Glutamatergic neuron (in vitro differentiated cells): ENCODE measurements at places on chromosomes 4 and X.
A peak's percentile ranks its signal among the peaks of the same experiment; 100 is the strongest.

DNA sequence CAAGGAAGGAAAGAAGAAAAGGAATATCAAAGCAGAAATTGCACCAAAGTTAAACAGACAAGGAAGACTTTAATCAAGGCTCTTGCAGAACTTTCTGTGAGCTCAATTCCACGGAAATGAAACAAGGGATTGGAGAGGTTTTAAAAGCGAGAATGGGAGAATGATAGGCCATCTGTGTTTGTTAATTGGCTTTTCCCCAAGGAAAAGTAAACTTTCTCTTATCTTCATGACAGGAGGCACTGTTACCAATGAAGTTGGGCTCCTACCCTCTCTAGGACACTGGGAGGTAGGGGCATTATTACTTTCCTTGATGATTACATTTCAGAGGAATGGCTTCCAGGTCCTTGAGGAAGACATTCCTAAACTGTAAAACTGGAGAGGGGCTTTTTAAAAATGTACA is 328.8 kb upstream of the NWD2 start:
- DNase-seq, result no peak

- peak; percentile 55 for DNase-seq
These were observed 43.7 kb downstream of the OTOP1 start for GRCh38 chr4:4182835-4183568.

DNA sequence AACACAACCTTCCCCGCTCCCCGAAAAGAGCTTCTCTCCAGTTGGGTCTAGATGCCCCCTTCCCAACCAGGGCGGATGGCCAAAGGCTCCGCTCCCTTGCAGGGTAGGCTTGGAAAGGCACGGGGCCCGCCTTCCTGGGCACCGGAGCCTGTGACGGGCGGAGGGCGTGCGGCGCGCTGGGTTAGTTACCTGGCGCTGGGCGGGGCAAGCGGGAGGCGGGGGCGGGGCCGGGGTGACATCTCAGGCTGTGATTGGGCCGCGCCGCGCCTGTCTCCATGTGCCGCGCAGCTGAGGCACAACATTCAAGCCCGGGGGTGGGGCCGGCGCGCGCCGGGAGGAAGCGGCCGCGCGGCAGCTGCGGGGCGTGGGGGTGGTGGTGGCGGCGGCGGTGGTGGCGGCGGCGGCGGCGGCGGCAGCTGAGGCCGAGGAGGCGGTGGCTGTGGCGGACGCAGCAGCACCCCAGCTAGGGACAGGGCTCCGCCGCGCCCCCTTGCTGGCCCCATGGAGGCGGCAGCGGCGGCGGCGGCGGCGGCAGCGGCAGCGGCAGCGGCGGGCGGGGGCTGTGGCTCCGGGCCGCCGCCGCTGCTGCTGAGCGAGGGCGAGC is at the start of gene REPS2:
TSS of gene REPS2 (plus strand) at position 298 of the 604 bp plus-strand sequence. CDS start at position 502, 204 bp downstream.
- peak; percentile 79 for DNase-seq

GRCh38 chr4:82984459-82984858 is 26.2 kb downstream of the LIN54 start:
- no peak for DNase-seq

GRCh38 chrX:11190745-11191510 is 79.8 kb downstream of the HCCS start:
- DNase-seq, result no peak

DNA sequence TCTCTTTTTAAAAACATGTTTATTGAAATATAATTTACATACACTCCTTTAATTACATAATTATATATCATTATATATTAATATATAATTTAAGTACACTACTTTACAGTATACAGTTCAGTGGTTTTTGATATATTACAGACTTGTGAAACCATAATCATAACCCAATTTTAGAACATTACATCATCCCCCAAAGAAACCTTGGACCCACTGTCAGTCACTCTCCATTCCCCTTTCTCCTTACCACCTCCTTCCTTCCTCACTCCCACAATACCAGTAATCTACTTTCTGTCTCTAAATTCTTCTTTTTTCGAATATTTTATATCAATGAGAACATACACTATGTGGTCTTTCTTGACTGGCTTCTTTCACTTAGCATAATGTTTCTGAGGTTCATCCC is 17.9 kb upstream of the EXOSC9 start:
- DNase-seq, result no peak

- peak; percentile 40 for DNase-seq
These were observed 906 bp downstream of the DKK2 start for GRCh38 chr4:107034996-107035818.

DNA sequence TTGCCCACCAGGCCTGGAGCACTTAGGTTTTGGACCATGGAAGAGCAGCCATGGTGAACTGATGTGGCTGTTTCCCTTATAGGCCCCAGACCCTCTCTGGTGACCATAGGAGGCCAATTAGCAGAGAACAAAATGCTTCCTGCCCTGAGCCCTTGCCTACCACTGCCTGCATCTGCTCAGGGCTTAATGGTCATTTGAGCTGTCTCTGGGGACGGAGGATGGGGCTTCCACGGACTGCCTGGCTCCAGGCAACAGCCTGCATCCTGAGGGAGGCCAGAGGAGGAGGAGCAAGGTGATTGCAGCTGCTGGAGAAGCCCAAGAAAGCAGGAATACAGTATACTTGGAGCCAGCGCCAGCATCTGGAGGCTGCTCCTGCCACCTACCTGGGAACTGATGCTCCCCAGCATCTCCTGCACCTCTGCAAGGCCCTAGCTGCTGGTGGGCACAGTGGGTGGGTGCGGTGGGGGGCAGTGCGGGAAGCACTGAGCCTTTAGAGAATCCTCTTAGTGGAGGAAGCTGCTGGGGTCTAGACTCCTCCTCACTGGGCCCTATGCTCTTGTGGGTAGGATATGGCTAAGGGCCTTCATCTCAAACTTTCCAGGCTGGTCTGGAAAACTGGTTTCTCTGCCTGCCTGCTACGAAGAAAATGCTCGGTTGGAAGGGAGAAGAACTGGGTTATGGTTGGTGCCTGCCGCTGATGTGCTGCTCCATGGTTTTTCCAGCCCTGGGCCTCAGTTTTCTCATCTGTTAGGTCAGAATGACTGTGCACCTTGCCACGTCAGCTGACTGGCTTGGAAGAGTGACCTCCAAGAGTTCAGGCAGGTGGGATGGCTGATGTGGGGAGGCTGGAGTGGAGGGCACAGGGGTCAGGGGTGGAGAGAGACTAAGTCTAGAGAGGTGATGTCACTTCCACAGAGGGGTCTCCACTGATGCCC is 158.8 kb upstream of the PJA1 start:
- peak; percentile 74 for DNase-seq

- DNase-seq, result no peak
These were observed 522.9 kb upstream of the SLIT2 start for GRCh38 chr4:19728773-19729172.

DNA sequence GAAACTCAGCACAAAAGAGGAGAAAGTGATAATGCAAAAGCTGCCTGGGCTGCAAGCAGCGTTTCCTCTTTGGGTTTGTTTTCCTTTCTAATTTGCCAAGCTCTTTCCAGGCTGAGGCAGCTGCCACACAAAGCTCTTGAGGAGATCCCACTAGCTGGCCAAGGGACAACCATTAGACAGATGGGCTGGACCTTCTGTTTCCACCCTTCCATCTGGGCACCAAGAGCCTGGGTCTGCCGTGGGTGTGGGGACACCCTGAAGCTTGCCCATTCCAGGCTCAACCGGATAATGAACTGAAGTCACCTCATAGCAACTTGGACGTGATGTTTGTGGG is 194.6 kb upstream of the C1QTNF7 start:
- no peak for DNase-seq

DNA sequence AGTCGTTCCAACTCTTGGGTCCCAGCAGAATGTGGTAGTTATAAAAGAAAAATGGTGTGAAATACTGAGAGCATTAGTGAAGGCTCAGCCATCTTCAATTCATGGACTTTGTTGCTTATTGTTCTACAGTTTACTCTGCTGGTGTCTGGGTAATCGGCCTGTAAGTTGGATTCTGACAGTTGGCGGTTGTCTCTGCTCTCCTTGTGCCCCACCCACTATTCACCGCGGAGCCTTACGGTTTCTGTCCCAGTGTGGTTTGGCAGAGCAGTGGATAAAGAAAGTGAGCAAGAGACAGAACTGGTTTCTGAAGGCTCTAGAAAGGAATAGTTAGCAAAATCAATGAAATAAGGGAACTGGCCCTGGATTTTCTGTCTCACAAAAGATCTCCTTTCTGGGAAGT is 9.1 kb downstream of the LONRF3 start:
- DNase-seq, result no peak

- no peak for DNase-seq
These were observed 30.5 kb upstream of the TTC29 start for GRCh38 chr4:146976145-146976544.

- DNase-seq, result no peak
These were observed 42.4 kb upstream of the PGAM4 start for GRCh38 chrX:78011846-78012245.

- DNase-seq, result no peak
These were observed 58.1 kb downstream of the LINC00632 start for GRCh38 chrX:140767646-140768045.

DNA sequence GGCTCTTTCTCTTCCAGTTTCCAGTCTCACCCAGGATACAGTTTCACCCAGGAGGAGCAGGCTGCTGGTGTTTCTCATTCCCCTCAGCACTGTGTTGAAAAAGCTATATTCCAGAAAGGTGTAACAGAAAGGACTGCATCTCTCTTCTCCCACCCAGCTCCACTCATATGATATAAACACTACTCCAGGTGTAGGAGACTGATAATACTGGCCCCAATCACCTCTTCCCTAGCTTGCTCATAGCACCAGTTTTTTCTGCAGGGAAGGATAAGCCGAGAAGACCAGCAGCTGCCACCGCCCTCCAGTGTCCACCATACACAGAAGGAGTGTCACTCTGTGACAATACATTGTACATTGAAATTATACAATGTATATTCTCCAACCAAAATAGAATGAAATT is 105.5 kb upstream of the STK26 start:
- no peak for DNase-seq

DNA sequence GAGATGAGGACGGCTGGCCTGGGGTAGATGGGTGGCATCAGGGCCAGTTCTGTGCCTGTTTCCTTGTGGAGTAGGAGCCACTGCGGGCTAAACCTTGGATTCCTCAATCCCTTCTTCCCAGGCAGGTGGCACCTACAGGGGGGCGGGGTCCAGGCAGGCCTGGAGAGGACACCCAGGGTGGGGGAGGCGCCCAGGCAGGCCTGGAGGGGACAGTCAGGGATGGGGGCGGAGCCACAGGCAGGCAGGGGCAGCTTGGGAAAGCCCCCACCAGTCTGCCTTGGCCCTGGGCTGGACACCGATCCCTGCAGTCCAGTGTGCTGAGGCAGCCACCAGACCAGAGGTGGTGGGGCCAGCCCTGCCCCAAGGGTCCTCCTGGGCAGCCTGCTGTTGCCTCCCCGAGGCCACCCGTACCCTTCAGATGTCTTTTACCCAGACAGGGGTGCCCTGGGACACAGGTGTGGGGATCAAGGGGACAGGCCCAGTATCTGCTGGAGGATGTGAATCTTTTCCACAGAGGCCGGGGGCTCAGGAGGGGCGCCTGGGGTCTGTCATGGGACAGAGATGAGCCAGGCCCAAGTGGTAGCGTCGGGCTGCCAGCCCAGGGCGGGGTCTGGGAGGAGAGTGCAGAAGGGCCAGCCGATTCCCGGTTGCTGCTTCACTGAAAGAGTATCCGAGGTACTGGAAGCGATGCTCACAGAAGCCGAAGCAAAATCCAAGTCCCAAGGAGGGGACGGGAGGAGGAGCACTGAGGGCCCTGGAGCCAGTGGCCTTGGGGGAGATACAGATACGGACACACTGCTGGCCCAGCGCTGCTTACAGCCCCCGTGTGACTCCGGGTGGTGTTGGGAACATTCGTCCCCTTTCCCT is 34.5 kb downstream of the LRPAP1 start:
- no peak for DNase-seq

DNA sequence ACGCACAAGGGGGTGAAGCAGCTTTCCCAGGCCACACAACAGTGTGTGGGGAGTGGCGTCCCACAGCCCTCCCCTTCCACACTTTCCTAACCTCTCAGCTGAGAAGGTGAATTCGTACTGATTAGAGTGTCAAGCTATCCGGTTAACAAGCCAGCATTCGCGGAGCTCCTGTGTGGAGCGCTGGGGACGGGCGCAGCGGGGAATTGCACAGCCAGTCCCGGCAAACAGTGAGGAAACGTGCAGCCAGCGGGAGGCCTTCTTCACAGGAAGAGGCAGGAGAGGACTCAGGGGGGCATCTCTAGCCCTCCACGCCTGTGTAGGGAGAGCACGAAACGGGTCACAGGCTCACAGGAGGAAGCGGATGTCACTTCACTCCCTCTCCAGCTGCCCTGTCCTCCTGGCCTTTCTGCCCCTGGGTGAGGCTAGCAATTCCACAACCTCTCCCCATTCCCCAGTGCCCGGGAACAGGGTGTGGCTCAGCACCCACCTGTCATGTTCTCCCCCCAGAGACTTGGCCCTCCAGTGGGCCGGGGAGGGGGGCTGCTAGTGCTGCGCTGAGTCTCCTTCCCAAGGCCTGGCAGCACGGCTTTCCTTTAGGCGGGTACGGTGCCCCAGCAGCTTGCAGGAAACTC is 117.3 kb downstream of the CPZ start:
- DNase-seq, result peak; percentile 14

- DNase-seq, result no peak
These were observed 166.1 kb upstream of the WDFY3 start for GRCh38 chr4:85132570-85132969.

- DNase-seq, result no peak
These were observed 20.0 kb upstream of the LEF1 start for GRCh38 chr4:108188770-108189169.

DNA sequence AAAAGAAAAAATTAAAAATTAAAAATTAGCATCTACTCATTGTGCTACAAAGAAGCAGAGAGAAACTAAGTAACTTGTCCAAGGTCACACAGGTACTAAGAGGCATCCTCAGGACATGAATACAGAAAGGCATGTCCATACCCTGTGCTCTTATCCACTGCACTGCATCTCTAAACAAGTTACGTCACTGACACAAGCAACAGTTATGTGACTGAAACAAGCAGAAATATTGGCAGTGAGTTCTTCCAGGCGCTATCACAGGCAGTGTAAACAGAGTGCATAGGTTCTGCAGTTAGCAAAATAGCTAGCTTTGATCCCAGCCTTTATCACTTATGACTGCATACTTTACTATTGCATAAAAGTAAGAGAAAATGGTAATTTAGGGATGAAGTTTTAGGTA is 7.9 kb downstream of the VEGFC start:
- DNase-seq, result no peak

- DNase-seq, result no peak
These were observed 41.9 kb downstream of the RWDD4 start for GRCh38 chr4:183617075-183617474.

- no peak for DNase-seq
These were observed 467.0 kb upstream of the CTSO start for GRCh38 chr4:156420623-156421022.

DNA sequence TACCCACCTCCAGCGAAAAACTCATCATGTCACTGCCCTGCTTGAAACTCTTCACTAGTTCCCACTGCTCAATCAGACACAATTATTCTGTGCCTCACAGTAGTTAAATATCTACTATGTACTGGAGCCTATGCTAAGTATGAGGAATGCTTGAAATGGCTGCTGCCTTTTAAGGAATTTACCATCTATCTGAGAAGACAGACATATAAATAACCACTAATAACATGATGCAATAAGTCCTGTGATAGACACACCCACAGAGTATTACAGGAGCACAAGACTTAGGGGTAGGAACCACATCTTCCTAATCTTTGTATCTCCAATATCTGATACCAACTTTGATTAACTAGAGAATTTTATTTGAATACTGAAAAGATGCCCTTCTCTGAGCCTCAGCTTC is 21.1 kb downstream of the SLC25A53 start:
- DNase-seq, result no peak

- DNase-seq, result no peak
These were observed 17.8 kb upstream of the CHIC2 start for GRCh38 chr4:54082168-54082567.

- no peak for DNase-seq
These were observed 40.2 kb downstream of the KDM5C start for GRCh38 chrX:53184836-53185235.
